ENCODE measurements at places on chromosomes 7 and 10. TPM values are rescaled to one million over a fixed set of nuclear protein-coding genes. Genes with fewer than 3 reads are reported as not detected.

The UCMA gene
- total RNA-seq, result not detected

The SNX10 gene
- 1.1 TPM for total RNA-seq

The GPER1 gene
- 0.63 TPM for total RNA-seq

The AIFM2 gene
- 4.3 TPM for total RNA-seq

DNA sequence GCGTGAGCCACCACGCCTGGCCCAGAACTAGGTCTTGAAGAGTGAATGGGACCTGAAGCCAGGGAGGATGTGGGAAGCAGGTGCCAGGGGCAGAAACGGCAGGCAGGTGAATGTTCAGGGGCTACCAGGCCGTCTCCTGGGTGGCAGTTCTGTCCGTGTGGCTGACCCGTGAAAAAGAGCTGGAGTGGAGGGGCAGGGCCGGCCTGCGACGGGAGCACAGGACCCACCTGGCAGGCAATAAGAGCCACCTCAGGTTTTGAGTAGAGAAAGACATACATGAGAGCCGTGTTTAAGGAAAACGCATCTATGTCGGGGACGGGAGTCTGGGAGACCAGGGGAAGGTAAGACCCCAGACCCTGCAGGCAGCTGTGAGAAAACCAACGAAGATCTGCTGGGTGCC lies 70.7 kb upstream of the ATP6V0A4 start:
- H3K27ac ChIP-seq, result no peak overlapping the region
- no peak for DNase-seq
- no peak overlapping the region for H3K4me3 ChIP-seq

- H3K27ac ChIP-seq, result no peak overlapping the region
- no peak overlapping the region for H3K4me3 ChIP-seq
- H3K36me3 ChIP-seq, result no peaks in the 10 kb centered on the region
- peak; percentile 64 for DNase-seq
These were observed 24.2 kb upstream of the MACC1 start for GRCh38 chr7:20241194-20241910.

GRCh38 chr10:31757831-31758230 lies 170.8 kb downstream of the ARHGAP12 start:
- no peaks in the 10 kb centered on the region for H3K27me3 ChIP-seq
- no peaks in the 10 kb centered on the region for H3K36me3 ChIP-seq
- no peak overlapping the region for H3K4me3 ChIP-seq

DNA sequence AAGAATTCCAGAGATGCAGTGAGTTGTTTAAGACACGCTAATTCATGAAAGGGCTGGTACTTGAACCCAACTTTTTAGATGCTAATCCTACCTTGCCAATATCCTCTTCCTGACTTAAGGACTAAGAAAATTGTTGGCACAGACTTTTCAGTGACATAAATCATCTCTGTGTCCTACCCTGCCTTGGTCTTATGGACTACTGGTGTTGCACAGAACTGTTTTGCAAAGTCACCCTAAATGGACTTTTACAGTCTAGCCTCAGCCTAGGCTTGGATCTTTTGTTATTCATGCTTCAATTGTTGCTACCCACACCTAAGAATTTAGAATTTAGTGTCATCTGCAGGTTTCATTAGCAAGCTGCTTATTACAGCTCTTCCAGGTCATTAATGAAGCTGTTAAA lies 112.7 kb downstream of the SORCS1 start:
- no peaks in the 10 kb centered on the region for H3K36me3 ChIP-seq
- peaks cover 23% of the 10 kb centered on the region for H3K27me3 ChIP-seq
- H3K4me3 ChIP-seq, result no peak overlapping the region
- H3K27ac ChIP-seq, result no peak overlapping the region

- no peaks in the 10 kb centered on the region for H3K27me3 ChIP-seq
- no peak overlapping the region for H3K27ac ChIP-seq
- no peak for DNase-seq
- H3K36me3 ChIP-seq, result no peaks in the 10 kb centered on the region
- H3K4me1 ChIP-seq, result no peaks in the 10 kb centered on the region
These were observed 35.1 kb upstream of the COBL start for GRCh38 chr7:51351661-51352060.

DNA sequence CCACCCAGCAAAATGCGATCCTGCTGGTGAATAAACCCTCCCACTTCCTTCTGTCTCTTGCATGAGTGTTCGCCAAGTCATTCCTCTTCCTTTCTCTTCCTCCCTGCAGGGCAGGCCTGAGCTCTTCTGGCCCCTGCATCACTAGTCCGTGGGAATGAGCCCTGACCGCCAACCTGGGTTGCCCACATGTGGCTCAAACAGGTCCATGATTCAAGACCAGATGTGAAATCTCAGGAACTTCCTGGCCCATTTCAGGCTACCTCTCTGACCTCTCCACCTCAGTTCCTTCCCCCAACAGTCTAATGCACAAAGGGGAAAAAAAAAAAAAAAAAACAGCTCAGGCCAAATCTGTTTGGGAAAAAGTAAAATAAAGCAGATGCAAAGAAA lies 5.4 kb upstream of the YWHAG start:
- no peak for DNase-seq
- H3K36me3 ChIP-seq, result no peaks in the 10 kb centered on the region
- H3K4me3 ChIP-seq, result no peak overlapping the region
- H3K27ac ChIP-seq, result peak overlapping the region; percentile 48

DNA sequence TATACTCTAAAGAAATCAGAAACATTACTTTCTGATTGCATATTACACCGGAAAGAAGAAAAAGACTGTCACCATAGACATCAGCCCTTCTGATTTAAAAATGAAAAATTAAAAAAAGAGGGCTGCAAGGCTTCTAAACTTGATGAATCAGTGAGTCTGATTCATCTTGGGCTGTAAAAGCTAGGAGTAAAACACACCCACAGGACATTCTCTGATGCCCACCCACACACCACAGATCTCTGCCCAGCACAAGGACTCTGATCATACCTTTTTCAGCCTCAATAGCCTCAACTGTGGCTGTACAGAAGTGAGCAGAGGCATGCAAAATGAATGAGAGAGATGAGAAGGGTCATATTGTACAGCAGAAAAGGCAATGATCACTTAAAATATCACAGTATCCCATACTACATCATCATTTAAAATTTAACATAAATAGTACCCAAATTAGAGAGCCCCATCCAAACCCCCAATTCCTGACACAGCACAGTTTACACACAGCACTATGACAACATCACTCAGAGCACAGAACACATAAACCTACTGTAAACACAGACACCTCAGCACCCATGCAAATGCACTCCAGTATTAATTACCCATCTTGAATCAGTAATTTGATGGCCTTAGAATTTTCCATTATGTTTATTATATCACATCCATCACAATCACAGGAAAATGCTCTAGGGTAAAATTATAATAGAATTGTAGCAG lies 6.4 kb upstream of the MSS51 start:
- no peak overlapping the region for H3K27ac ChIP-seq
- H3K4me1 ChIP-seq, result no peaks in the 10 kb centered on the region
- DNase-seq, result no peak
- no peak overlapping the region for H3K4me3 ChIP-seq
- no peaks in the 10 kb centered on the region for H3K27me3 ChIP-seq
- H3K36me3 ChIP-seq, result peaks cover 25% of the 10 kb centered on the region

GRCh38 chr10:93083743-93084539 lies 10.2 kb downstream of the CYP26A1 start:
- H3K27me3 ChIP-seq, result no peaks in the 10 kb centered on the region
- H3K27ac ChIP-seq, result no peak overlapping the region
- DNase-seq, result no peak
- H3K4me1 ChIP-seq, result no peaks in the 10 kb centered on the region
- H3K4me3 ChIP-seq, result no peak overlapping the region
- H3K36me3 ChIP-seq, result no peaks in the 10 kb centered on the region
